ENCODE measurements at places on chromosomes 2 and 18.

- DNase-seq: no peak
Observed at GRCh38 chr2:238999291-238999741, 151.4 kb downstream of the TWIST2 start.

DNA sequence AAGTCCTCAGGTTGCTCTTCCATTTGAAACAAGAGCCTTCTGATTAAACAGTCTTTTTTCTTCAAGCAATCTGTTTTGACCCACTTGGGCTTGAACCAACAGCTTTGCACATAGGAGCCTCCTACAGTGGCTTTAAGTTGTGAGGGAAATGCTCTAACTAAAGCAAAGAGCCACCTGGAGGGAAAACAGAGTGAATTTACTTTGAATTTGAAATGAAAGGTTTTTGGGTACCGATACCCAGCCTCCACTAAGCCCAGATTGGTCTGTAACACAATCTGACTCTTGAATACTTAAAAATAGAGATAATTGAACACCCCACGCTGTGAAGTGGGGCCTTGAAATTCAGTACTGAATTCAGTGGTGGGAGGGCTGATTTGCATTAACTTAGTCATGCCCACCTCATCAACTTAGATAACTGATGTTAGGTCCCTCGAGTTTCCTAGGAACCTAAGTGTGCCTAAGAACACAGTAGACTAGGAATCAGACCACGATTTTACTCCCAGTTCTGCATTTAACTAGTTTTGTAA, 56.3 kb upstream of the ACVR1C start:
- DNase-seq: peak; percentile 1

DNA sequence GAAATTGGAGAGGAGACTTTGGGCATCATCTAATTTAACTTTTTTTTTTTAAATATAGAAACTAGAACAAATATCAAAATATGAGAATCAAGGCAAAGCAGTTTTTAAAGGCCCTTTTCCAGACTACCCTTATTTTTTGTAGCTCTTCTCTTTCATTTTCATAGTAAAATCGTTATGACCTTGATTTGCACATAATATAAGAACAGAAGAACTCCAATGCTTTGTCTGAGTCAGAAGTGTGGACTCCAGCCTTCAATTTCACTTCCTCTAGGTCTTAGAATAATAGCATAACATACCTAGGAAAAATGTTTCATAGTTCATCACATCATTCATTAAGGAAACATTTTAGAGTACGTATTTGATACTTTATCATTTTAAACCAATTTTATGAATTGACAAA, 74.4 kb downstream of the ANKRD12 start:
- no peak for DNase-seq

GRCh38 chr2:88181511-88181910, 11.4 kb downstream of the THNSL2 start:
- no peak for DNase-seq

DNA sequence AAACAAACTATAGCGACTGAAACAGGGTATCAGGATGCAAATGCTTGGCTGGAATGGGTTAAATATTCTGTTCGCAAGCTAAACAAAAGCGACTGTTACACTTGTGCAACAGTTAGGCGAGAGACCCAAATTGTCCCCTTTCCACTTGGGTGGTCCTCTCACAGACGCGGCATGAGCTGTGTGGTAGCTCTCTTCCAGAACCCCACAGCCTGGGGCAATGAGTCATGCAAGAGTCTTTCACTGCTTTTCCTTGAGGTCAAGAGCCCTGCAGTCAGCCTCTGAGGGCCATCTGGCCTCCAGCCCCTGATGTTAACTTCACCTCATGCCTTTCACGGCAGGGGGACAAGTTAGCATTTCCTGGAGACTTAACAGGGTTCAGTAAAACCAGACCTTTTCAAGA, 25.7 kb downstream of the SULT1C4 start:
- no peak for DNase-seq

Measured in hippocampal formation (tissue), 2 donors.